ENCODE measurements at places on chromosomes 2 and 18.

GRCh38 chr2:62197011-62197924 lies 1.4 kb downstream of the B3GNT2 start:
- no peak overlapping the region for H3K27ac ChIP-seq
- no peaks in the 10 kb centered on the region for H3K36me3 ChIP-seq
- DNase-seq: peak; percentile 35
- H3K4me1 ChIP-seq: peaks cover 13% of the 10 kb centered on the region

DNA sequence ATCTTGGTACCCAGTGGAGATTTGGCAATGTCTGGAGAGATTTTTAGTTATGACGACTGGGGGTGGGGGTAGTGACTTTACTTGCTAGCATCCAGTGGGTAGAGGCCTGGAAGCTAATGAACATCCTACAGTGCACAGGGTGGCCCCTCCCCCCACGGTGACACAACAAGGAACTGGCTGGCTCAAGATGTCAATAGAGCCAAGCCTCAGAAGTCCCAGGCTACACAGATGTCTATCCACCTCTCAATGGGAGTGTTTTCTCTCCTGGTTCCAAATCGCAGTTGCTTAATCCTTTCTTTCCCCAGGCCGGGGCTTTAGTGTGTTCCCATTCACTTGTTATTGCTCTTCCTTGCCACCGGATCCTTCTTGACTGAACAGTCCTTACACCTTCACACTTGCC lies 9.3 kb upstream of the CCBE1 start:
- no peaks in the 10 kb centered on the region for H3K4me1 ChIP-seq
- H3K36me3 ChIP-seq: no peaks in the 10 kb centered on the region
- H3K27ac ChIP-seq: no peak overlapping the region
- no peaks in the 10 kb centered on the region for H3K27me3 ChIP-seq
- no peak overlapping the region for H3K4me3 ChIP-seq

DNA sequence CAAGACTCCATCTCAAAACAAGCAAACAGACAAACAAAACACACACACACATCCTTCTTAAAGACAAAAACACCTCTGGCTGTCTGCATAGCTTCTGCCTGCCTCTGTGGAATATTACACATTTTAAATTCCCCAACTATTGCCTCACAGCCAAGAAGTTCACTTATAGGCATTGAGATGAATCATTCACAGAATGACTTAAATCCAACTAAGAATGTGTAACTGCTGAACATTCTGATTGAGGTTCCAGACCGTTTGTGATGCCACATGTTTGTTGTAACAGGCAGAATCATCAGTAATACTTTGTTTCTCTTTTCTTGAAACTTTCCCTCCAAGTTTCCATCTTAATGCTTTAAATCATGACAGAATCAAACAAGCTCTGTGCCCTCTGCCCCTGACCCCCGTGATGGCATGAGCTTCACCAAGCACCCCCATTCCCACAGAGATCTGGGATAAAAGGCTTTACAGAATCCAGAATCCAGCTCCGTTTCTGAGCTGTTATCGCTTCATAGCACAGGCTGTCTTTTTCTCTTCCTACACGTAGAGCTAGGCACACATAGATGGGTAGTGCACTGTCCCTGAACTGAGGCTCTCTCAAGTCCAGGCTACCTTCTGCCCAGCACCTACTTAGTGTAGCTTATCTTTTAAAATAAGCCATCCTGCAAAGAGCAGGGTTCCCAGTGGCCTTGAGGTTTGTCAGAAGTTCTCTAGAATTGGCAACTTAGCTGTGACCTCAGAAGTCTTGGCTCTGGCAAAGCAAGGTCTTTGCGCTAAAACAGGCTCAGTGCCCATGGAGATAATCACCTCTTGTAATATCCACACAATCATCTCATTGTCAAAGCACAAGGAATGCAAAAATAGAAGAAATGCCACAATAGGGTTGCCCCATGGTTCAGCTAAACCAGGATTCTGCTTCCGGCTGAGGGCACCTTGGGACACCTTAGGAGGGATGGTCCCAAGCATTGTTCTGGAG lies 32.9 kb downstream of the EPAS1 start:
- DNase-seq: no peak
- H3K27ac ChIP-seq: no peak overlapping the region
- H3K36me3 ChIP-seq: no peaks in the 10 kb centered on the region
- H3K4me1 ChIP-seq: peaks cover 42% of the 10 kb centered on the region
- no peaks in the 10 kb centered on the region for H3K27me3 ChIP-seq

DNA sequence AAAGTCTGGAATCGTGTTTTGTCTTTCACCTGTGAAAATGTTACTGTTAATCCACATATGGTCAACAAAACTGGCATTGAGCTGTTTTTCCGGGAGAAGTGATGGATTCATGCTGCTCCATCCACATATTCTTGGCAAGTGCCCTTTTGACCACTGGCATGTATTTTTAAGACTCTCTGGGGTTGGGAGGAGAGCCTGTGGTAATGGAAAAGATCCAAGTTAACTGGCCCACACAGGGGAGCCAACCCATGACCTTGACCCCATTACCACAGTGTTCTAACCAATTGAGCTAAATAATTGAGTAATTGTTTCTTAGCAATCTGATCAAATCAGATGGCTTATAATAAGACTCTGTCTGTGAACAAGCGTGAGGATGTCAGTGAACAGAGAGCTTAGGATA lies 296.2 kb upstream of the NRP2 start:
- no peak overlapping the region for H3K27ac ChIP-seq
- H3K36me3 ChIP-seq: no peaks in the 10 kb centered on the region
- no peak for DNase-seq
- H3K4me1 ChIP-seq: peaks cover 5% of the 10 kb centered on the region
- H3K4me3 ChIP-seq: no peak overlapping the region
- no peaks in the 10 kb centered on the region for H3K27me3 ChIP-seq

GRCh38 chr2:43313642-43314017 lies 87.2 kb upstream of the ZFP36L2 start:
- peaks cover 16% of the 10 kb centered on the region for H3K4me1 ChIP-seq
- H3K27me3 ChIP-seq: no peaks in the 10 kb centered on the region
- H3K36me3 ChIP-seq: no peaks in the 10 kb centered on the region

DNA sequence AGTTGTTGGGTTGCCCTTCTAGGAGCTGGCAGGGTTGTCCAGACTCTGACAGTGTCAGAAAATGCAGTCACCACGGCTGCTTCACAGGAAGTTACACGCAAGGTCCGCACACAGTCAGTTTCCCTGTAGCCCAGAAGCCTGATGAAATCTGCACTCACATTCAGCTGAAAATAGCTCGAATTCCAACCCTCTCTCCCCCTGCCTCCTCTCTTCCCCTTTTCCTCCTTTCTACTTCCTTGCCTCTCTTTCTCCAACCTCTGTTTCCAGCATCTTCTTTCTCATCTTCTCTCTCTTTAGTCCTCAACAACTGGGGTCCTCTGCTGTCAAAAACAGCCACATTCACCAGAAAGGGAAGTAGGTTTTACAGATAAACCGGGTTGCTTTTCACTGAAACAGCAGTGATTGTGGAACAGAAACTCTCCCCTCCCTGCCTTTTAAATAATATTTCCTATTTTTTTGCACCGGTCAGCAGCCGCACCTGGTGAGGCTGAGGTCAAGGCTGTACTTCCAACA lies 69.3 kb downstream of the BCL11A start:
- no peak overlapping the region for H3K4me3 ChIP-seq
- no peak for DNase-seq
- H3K36me3 ChIP-seq: no peaks in the 10 kb centered on the region
- no peaks in the 10 kb centered on the region for H3K4me1 ChIP-seq

GRCh38 chr18:47917923-47918610 lies 12.4 kb downstream of the SMAD2 start:
- H3K27me3 ChIP-seq: no peaks in the 10 kb centered on the region
- no peak overlapping the region for H3K27ac ChIP-seq
- no peaks in the 10 kb centered on the region for H3K36me3 ChIP-seq
- H3K4me3 ChIP-seq: no peak overlapping the region

- H3K27me3 ChIP-seq: no peaks in the 10 kb centered on the region
- no peaks in the 10 kb centered on the region for H3K36me3 ChIP-seq
- no peak overlapping the region for H3K4me3 ChIP-seq
- no peak overlapping the region for H3K27ac ChIP-seq
Observed at GRCh38 chr2:129829588-129829987, 149.9 kb upstream of the RAB6C start.

DNA sequence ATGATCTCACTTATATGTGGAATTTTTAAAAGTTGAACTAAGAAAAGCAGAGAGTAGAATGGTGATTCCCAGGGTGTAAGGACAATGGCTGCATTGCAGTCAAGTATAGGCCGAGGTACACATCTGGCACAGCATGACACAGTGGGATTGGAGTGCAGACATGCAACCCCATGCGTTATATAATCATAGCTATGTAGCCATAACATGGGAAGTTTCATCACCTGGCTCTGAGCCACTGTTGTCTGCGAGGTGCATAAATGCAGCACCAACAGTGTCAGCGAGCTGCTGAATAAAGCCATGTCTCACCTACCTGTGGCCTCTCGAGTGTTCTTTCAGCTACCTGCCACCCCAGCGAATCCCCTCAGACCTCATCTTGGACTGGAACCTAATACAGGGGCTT lies 61.7 kb downstream of the CDC42EP3 start:
- no peak overlapping the region for H3K4me3 ChIP-seq
- H3K4me1 ChIP-seq: peaks cover 8% of the 10 kb centered on the region
- H3K27ac ChIP-seq: no peak overlapping the region
- H3K36me3 ChIP-seq: no peaks in the 10 kb centered on the region
- DNase-seq: no peak
- no peaks in the 10 kb centered on the region for H3K27me3 ChIP-seq

DNA sequence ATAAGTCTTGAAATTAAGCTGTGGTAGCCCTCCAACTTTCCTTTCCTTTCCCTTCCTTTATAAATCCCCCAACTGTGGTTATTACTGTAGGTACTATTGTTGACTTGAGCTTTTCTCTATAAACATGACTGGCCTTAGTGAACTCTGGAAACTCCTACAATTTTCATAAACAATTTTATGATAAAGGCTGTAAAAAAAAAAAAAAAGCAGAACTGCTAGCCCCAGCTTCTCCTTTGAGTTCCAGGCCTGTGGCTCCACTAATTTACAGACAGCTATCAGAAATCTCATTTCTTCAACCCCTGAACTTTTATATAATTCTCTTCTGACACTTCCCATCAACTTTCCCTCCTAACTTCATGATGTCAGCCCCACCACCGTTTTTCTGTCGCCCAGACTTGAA lies 174.3 kb downstream of the IKZF2 start:
- no peaks in the 10 kb centered on the region for H3K4me1 ChIP-seq
- no peaks in the 10 kb centered on the region for H3K27me3 ChIP-seq
- no peak for DNase-seq
- H3K27ac ChIP-seq: no peak overlapping the region

GRCh38 chr2:157871415-157871814 lies 4.7 kb downstream of the ACVR1 start:
- H3K4me3 ChIP-seq: no peak overlapping the region
- no peak overlapping the region for H3K27ac ChIP-seq
- H3K4me1 ChIP-seq: peaks cover 27% of the 10 kb centered on the region
- H3K27me3 ChIP-seq: no peaks in the 10 kb centered on the region
- no peak for DNase-seq

DNA sequence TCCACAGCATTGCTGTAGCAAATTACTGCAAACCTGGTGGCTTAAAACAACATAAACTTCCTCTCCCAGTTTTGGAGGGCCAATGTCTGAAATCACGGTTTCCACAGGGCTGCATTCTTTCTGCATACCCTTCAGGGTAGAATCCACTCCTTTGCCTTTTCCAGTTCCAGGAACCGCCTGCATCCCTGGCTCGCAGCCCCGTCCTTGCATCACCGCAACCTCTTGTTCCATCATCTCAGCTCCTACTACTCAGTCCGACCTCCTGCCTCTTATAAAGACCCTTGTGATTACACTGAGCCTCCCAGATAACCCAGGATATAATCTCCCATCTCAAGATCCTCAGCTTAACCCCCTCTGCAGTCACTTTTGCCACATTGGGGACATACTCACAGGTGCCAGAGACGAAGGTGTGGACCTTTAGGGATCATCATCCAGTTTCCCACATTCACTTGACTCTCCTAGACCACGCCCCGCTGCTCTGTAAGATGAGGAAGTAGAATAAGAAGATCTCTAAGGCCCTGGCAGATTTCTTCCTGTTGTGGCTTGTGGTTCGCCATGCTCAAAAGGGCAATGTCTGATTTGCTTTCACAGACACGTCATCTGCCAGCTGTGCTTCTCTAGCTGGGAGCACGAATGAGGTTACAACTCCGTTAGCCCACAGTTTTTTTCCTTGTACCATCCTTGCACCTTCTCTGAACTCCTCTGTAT lies 103.6 kb upstream of the AGAP1 start:
- no peak overlapping the region for H3K4me3 ChIP-seq
- no peaks in the 10 kb centered on the region for H3K27me3 ChIP-seq
- H3K4me1 ChIP-seq: no peaks in the 10 kb centered on the region
- no peak for DNase-seq
- no peaks in the 10 kb centered on the region for H3K36me3 ChIP-seq
- no peak overlapping the region for H3K27ac ChIP-seq

DNA sequence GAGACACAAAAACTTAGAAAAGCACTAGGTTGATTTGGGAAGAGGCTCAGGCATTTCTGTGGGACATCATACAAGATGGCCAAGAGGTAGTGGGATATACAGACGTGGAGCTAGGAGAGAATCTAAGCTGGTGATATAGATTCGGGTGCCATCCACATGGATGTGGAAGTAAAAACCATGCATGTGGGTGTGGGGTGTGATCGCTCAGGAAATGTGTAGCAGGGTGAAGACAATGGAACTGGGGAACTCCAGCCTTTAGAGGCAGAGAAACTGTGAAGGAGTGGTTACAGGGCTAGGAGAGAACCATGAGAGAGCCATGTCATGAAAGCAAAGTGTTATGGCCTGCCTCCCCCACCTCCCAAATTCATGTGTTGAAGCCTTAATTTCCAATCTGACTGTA lies 43.0 kb upstream of the CTLA4 start:
- no peaks in the 10 kb centered on the region for H3K4me1 ChIP-seq
- no peak overlapping the region for H3K4me3 ChIP-seq
- H3K27ac ChIP-seq: no peak overlapping the region
- no peak for DNase-seq
- no peaks in the 10 kb centered on the region for H3K36me3 ChIP-seq
- H3K27me3 ChIP-seq: peaks cover 5% of the 10 kb centered on the region

DNA sequence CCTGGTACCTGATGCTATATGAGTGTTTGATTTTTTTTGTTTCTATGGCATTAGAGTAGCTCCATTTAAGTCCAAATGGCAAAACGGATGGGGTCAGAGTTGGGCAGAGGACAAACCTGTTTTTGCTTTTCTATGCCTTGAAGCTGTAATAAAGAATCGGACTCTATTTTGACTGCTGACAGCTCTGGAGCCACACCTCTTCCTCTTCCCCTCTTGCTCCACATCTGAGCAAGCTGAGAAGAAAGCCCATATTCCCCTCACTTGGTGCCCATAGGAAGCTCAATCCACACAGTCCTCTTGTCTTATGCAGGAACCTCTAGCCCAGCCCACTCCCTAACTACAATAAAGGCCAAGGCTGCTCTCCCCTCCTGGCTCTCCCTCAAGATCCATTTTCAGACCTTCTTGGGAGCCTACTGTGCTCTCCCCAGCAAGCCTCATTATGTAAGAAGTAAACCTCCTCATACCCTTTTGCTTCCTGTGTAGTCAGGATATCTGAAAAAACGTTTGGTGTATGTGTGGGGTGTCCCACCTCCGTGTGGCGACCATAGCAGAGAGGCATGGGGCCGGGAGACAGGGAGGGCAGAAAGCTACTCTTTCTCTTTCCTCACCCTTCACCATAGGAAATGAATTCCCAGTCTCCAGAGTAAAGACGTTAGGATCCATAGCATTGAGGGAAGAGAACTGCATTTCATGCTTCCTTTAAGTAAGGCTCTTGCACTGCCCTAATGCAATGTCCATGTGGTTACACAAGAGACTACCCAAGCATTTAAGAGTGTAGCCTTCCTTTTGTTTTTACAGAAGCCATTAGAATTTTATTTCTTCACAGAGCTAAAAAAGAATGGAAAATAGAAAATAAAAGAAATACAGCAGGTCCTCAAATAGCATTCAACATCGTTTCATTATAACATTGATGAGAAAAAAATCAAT lies 41.9 kb upstream of the RAPGEF4 start:
- H3K4me1 ChIP-seq: peaks cover 22% of the 10 kb centered on the region
- no peak overlapping the region for H3K27ac ChIP-seq
